Mononuclear cell (primary cell): ENCODE measurements at places on chromosomes 1 and 21. TPM values are rescaled to one million over a fixed set of nuclear protein-coding genes. Genes with fewer than 3 reads are reported as not detected.

The CLEC20A gene
- total RNA-seq = 0.21 TPM

The HES3 gene
- not detected for total RNA-seq

The CELA3A gene
- total RNA-seq = not detected

The XPR1 gene
- total RNA-seq = 19.4 TPM

The LCE2A gene
- not detected for total RNA-seq

The AGTRAP gene
- 62.0 TPM for total RNA-seq

The RGS13 gene
- total RNA-seq = 0.52 TPM

The ANGPTL3 gene
- total RNA-seq = not detected

The RPE65 gene
- 0.10 TPM for total RNA-seq

The GJB4 gene
- not detected for total RNA-seq

The SLC5A9 gene
- total RNA-seq = 0.10 TPM

The MRPS14 gene
- total RNA-seq = 10.0 TPM

The ARID1A gene
- 55.4 TPM for total RNA-seq

The UQCRHL gene
- total RNA-seq = 1.2 TPM

The CD1B gene
- 0.52 TPM for total RNA-seq

The TRIM67 gene
- total RNA-seq = under 0.01 TPM

The SPOCD1 gene
- total RNA-seq = 3.4 TPM

The HTR6 gene
- total RNA-seq = 0.31 TPM

The NVL gene
- 20.0 TPM for total RNA-seq

The ADORA3 gene
- not detected for total RNA-seq

The SLC44A5 gene
- 0.52 TPM for total RNA-seq

The LRRC53 gene
- not detected for total RNA-seq

The OR2T33 gene
- total RNA-seq = not detected

The CBS gene
- total RNA-seq = not detected

The KRTAP12-2 gene
- total RNA-seq = not detected

The PTCH2 gene
- total RNA-seq = 0.52 TPM

The SYCP1 gene
- not detected for total RNA-seq

The FAM43B gene
- total RNA-seq = not detected
